Aorta (tissue), 5 donors: ENCODE measurements at places on chromosomes 1 and 21. TPM values are rescaled to one million over a fixed set of nuclear protein-coding genes. Genes with fewer than 3 reads are reported as not detected.

CAPN9 gene
- not detected for total RNA-seq

TM2D1 gene
- total RNA-seq, result 60.4 TPM

GPA33 gene
- not detected for total RNA-seq

DNA sequence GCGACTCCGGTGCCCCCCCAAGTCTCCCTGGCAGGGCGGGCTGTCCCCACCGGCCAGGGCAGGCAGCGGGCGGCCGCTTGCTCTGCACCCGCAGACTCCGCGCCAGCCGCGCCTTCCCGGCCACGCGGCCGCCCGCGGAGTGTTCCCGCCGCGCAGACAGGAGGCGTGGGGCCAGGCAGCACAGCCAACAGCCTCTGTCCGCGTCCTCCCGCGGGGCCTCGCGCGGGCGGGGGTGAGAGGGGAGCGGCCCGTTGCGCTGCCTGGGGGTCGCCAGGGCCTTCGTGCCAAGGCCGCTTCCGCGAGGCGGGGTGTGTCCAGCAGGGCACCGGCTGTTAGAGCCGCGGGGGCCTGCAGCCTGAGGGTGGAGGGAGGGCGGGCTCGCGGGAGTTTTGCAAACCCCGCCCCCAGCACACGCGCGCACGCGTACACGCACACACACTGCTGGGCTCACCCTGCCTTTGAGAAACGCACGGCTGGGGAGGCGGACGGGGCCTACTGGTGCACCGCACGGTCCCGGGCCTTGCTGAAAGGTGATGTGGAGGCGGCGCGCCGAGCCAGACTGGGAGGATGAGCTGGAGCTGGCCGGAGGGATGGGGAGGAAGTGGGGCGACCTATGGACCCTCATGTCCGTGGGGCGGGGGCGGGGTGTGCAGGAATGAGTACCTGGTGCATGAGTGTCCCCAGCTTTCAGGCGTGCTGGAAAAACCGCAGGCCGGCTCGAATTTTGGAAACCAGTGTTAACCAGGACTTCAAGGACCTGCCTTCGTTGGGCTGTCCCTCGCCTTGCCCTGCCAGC, 41.5 kb downstream of the KIAA1614 start:
- H3K27ac ChIP-seq, result no peak overlapping the region
- no peaks in the 10 kb centered on the region for H3K27me3 ChIP-seq
- H3K4me3 ChIP-seq, result peak overlapping the region; percentile 22

- no peaks in the 10 kb centered on the region for H3K27me3 ChIP-seq
- H3K36me3 ChIP-seq, result no peaks in the 10 kb centered on the region
- H3K4me1 ChIP-seq, result no peaks in the 10 kb centered on the region
- no peak overlapping the region for H3K27ac ChIP-seq
- H3K4me3 ChIP-seq, result no peak overlapping the region
Observed at GRCh38 chr1:189851806-189852367, 625.8 kb downstream of the BRINP3 start.

DNA sequence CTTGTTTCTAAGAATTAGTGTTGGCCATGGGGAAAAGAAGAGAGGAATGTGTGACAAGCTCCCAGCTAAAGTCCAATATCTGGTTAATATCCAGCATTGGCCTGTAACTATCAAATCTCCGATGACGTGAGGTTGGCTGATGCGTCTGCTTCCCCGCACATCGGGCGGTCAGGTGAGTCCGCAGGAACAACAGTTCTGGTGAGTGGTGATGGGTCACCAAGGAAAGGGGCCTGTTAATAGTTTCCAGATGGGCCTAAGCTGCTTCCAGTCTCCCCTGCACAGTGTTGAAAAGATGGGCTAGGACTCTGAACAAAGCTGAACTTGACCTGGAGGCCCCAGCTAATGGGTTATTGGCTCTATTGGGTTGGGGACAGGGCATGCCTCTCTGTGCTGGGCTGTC, 193.1 kb upstream of the EDN2 start:
- no peak overlapping the region for H3K4me3 ChIP-seq
- H3K27me3 ChIP-seq, result no peaks in the 10 kb centered on the region
- H3K36me3 ChIP-seq, result no peaks in the 10 kb centered on the region
- H3K4me1 ChIP-seq, result no peaks in the 10 kb centered on the region
- no peak for DNase-seq

GRCh38 chr1:174788981-174789380, 210.8 kb upstream of the CACYBP start:
- DNase-seq, result no peak
- H3K4me3 ChIP-seq, result no peak overlapping the region
- no peaks in the 10 kb centered on the region for H3K4me1 ChIP-seq
- no peaks in the 10 kb centered on the region for H3K36me3 ChIP-seq
- no peaks in the 10 kb centered on the region for H3K27me3 ChIP-seq

DNA sequence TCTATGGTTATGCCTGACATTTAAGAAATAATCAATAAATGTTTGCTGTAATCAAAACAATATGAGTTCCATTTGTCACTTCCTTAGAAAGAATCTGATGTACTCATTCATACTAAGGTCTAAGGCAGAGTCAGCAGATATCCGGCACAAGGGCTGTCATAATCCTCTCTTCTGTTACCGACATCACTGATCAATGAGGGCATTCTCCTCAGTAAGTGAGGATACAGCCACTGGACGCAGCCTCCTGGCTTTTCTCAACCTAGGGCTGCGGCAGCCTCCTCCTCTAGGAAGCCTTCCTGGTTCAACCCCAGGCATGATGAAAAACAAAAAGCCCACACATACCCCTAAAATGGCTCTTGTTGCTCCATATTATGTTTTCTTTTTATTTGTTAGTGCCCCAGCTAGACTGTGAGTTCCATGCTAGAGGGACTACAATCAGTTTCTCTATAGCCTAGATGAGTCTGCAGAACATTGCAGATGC, 40.7 kb upstream of the TENT5C start:
- no peak for DNase-seq
- H3K27me3 ChIP-seq, result no peaks in the 10 kb centered on the region
- H3K4me3 ChIP-seq, result no peak overlapping the region
- H3K36me3 ChIP-seq, result no peaks in the 10 kb centered on the region

GRCh38 chr1:226664413-226665101, 74.5 kb downstream of the ITPKB start:
- no peaks in the 10 kb centered on the region for H3K36me3 ChIP-seq
- H3K27me3 ChIP-seq, result no peaks in the 10 kb centered on the region
- no peak overlapping the region for H3K4me3 ChIP-seq
- no peaks in the 10 kb centered on the region for H3K4me1 ChIP-seq
- peak overlapping the region; percentile 97 for H3K27ac ChIP-seq

DNA sequence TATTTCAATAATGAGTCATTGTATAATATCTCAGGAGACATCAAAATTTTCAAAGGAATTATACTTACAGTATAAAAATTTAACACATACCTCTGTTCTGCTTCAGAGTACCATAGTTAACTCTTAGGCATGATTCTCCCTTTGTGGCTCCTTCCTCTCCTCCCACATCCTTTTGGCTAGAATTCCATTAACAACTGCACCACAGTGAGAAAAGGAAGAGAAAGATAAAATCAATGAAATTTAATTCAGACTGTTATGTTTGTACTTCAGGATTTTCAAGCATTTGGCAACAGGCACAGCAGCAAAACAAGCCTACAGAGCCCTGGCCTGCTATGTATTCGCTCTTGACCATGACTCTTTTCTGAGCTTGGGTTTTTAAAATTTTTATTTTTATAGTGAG, 57.2 kb upstream of the SGIP1 start:
- no peak overlapping the region for H3K27ac ChIP-seq
- no peaks in the 10 kb centered on the region for H3K27me3 ChIP-seq
- DNase-seq, result no peak
- no peaks in the 10 kb centered on the region for H3K4me1 ChIP-seq
- H3K4me3 ChIP-seq, result no peak overlapping the region
- no peaks in the 10 kb centered on the region for H3K36me3 ChIP-seq

GRCh38 chr1:31244326-31244725, 4.6 kb upstream of the NKAIN1 start:
- H3K27ac ChIP-seq, result no peak overlapping the region
- no peaks in the 10 kb centered on the region for H3K27me3 ChIP-seq
- H3K36me3 ChIP-seq, result no peaks in the 10 kb centered on the region
- DNase-seq, result no peak
- no peaks in the 10 kb centered on the region for H3K4me1 ChIP-seq
- H3K4me3 ChIP-seq, result no peak overlapping the region
